ENCODE measurements at places on chromosomes 5 and 9. TPM values are rescaled to one million over a fixed set of nuclear protein-coding genes. Genes with fewer than 3 reads are reported as not detected.

C1QTNF2 gene
- 0.44 TPM for total RNA-seq

GLRA1 gene
- total RNA-seq, result not detected

IFNA21 gene
- total RNA-seq, result not detected

SLC36A3 gene
- total RNA-seq, result not detected

SEC24A gene
- total RNA-seq, result 10.2 TPM

DNA sequence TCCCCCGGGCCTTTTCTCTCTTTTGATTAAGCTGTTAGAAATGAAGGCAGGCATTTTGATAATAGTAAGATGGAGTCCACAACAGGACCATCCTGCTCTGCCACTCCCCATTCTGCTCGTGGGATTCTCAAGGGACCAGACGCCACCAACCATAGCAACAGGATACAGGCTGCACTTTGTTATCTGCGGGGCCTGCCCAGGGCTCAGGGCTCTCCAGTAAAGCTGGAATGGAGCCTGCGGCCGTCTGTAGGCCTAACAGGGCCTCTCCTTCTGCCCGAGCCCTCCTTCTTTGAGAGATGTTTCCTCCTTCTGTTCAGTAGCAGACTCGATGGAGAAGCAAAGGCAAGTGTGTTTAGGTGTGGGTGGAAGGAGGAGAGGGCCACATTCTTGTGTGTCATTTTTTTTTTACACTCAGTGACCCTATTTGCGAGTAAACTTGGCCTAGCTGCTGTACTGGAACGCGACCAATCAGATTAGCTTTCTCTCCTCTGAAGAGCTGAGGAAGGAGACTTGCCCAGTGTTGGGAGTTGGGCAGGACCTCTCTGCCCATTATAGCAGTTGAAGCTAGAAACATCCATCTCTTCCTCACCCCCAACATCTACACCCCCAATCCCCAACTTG is 8.9 kb upstream of the EPB41L4B start:
- no peak for DNase-seq

GRCh38 chr9:135145312-135145711 is 57.8 kb downstream of the OLFM1 start:
- DNase-seq, result no peak

GRCh38 chr9:114031948-114032840 is 45.9 kb downstream of the AMBP start:
- no peak for DNase-seq

- no peak for DNase-seq
Measured at GRCh38 chr9:121288673-121289025, 20.7 kb downstream of the GSN start.

- no peak for DNase-seq
Measured at GRCh38 chr5:98292496-98292895, 481.0 kb upstream of the RGMB start.

DNA sequence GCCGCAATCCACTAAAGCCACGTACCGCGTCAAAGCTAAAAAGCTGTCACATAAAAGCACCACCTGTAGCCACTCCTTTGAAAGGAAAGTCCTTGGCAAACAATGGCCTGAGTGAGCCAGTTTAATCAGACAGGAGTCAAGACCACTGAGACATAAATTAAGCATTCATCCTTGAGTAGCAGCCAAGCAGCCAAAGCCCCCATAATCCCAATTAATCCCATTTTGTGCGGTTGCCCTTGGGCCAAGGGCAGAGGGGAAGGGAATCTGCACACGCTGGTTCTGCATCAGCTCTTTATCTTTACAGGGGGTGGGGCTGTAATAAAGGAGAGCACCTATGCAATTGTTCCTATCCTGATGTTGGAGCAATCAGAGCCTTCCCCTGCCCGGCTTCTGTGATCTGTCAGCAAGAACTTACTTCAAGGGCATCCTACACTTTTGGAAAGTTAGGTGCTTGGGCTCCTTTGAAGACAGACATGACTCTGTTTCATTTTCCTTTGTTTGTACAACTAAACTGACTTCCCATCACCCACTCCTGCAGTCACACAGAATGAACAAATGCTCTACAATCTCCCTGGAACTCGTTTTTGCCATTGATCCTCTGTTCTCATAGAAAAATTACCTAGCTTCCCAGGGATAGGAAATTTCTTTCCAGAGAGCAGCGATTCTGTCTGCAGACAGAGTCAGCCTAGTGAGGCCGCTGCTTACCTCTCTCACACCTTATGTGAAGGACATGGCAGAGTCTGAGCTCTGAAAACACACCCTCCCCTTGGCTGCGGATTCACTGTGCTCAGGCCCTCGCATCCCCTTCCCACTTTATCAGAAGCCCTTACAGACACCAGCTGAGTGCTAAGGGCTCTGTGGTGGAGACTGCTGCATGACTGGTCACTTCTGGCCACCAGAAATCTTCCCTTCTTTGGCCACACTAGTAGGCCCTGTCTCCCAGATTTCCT is 116.2 kb upstream of the TBCA start:
- no peak for DNase-seq

DNA sequence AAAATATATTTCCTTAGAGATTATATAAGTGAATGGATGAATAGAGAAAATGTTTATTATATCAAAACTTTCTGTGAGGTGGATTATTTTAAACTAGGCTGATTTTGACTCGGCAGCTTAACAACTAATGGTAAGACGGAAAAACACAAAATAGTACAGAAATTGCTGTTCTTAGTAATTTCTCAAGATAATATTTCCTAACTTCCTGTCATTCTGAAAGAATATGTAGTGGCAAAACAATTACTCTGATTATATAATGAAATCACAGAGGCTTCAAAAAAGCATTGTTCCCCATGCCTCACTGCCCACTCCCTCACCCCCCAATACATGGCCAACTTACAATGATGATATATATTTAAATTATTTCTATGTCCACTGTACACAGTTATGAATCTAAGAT is 85.4 kb downstream of the YTHDC2 start:
- DNase-seq, result no peak
